ENCODE measurements at places on chromosomes 2 and 18. TPM values are rescaled to one million over a fixed set of nuclear protein-coding genes. Genes with fewer than 3 reads are reported as not detected.

GRCh38 chr2:69344305-69344704, 42.7 kb downstream of the GFPT1 start:
- DNase-seq, result no peak

Gene KHK
- polyA plus RNA-seq, result 6.8 TPM

Gene CNTNAP5
- 0.01 TPM for polyA plus RNA-seq

Gene DLX2
- 0.08 TPM for polyA plus RNA-seq

Gene POMC
- polyA plus RNA-seq, result 4.1 TPM

DNA sequence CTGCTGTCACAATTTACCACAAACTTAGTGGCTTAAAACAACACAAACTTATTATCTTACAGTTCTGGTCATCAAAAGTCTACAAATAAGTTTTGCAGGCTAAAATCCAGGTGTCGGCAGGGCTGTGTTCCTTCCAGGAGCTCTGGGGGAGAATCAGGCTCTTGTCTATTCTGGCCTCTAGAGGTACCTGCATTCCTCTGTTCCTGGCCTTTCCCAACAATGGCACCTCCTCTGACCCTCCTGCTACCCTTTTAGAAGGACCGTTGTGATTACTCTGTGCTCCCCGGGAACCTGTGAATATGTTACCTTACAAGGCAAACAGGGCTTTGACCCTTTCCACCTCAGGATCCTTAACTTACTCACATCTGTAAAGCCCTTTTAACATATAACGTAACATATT, 98.5 kb downstream of the MRPS9 start:
- no peak for DNase-seq

- DNase-seq, result no peak
Measured at GRCh38 chr2:122414902-122415301, 659.5 kb downstream of the TSN start.

Gene ICA1L
- 6.1 TPM for polyA plus RNA-seq

DNA sequence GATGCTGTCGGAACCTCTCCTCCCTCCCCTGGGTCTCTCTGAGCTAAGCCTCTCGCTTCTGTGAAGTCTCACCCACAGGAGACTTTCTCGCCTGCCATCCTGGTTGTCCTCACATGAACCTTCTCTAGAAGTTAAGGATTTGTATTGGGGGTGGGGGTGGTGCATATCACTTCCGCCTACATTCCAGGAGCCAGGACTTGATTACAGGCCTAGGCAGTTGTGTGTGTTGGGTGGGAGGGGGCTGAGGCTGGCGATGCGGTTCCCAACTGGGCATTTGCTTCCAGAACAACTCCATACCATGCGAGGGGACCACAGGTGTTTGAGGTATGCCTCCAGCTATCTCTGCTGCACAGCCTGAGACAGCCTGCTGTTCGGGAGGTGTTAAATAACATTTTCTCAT, 56.8 kb upstream of the MGAT4A start:
- no peak for DNase-seq

- no peak for DNase-seq
Measured at GRCh38 chr18:41783065-41783818, 171.8 kb upstream of the PIK3C3 start.

- no peak for DNase-seq
Measured at GRCh38 chr2:138516030-138516704, 14.6 kb downstream of the SPOPL start.

Gene MARCHF4
- 0.04 TPM for polyA plus RNA-seq

GRCh38 chr2:230447455-230448451, 31.8 kb downstream of the SP100 start:
- no peak for DNase-seq

DNA sequence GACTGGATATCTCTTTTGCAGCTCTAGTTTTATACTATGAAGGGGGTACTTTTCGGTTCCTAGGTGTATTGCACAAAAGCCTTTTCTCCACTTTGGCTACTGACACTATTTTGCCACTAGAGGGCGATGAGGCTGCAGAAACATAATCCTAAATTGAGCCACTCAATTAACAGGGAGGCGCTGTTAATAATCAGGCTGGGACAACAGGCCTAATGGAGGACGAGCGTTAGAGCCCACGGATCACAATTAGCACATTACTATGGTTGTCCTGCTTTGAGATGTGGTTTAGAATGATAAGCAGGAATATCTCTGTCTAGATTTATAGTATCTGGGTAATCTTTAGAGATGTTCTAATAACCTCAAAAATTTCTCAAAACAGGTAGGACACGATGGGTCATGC, 62.2 kb upstream of the PMAIP1 start:
- no peak for DNase-seq

GRCh38 chr18:47737956-47738355, 192.5 kb downstream of the SMAD2 start:
- DNase-seq, result no peak

DNA sequence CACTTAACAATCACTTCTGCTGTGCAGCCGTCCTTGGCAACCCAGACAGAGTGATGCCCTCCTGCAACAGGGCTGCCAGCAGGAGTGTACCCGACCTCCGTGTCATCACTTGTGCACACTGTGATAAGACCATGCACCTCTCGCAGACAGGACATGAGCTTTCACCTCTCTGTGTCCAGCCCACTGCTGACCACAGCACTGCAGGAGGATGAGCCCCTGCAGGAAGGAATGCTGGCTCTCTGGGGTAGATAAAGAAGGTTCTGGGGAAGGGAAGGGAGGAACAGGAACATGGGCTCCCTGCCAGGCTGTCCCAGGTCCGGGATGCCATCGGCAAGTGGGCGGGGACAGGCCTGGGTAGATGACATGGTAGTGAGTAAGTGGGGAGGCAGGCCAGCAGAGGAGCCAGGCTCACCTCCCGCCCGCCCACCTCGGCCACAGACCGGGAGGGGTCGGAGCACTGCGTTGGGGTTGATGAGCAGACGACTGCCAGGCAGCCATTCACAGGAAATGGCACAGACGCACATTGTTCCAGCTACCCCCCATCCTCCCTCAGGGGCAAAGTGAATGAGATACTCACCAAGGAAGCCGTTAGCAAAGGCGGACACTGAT, 18.6 kb upstream of the COL6A3 start:
- no peak for DNase-seq

DNA sequence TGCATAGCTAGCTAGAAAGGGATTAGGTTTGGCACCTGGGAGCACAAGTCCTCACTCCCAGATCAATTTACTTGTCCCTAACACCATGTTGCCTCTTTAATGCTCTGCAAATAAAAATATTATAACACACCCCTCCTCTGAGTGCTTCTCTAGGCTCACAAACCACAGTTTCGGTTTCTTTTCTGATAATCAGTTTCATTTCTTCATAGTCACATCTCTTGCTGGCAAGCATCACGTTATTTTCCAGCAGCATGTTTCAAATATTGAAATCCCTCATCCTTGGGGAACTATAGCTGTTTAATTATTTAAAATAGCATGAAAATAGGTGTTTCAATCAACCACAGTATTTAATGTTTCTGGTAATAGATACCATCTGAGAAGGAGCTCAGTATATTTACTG, 13.9 kb upstream of the SMCHD1 start:
- no peak for DNase-seq

Gene STON1
- polyA plus RNA-seq, result 57.0 TPM

DNA sequence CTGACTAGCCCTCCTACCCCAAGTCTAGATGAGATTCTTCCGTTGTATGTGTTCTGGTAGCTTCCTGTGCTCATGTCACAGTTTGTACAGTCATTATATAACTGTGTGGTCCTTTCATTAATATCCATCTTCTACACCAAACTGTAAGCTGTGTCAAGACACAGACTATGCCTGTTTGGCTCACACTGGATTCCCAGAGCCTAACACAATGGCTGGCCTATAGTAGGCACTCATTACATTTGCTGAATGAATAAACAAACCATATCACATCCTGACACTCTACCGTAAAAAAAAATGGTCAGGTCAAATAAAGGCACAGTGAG, 72.6 kb downstream of the ANKRD44 start:
- DNase-seq, result no peak

Gene OSBPL6
- 1.4 TPM for polyA plus RNA-seq

GRCh38 chr2:2569306-2569705, 238.2 kb upstream of the MYT1L start:
- no peak for DNase-seq

Gene AQP12A
- not detected for polyA plus RNA-seq

- DNase-seq, result no peak
Measured at GRCh38 chr2:236307641-236308040, 43.4 kb upstream of the ASB18 start.

Gene NPHP1
- polyA plus RNA-seq, result 6.1 TPM

DNA sequence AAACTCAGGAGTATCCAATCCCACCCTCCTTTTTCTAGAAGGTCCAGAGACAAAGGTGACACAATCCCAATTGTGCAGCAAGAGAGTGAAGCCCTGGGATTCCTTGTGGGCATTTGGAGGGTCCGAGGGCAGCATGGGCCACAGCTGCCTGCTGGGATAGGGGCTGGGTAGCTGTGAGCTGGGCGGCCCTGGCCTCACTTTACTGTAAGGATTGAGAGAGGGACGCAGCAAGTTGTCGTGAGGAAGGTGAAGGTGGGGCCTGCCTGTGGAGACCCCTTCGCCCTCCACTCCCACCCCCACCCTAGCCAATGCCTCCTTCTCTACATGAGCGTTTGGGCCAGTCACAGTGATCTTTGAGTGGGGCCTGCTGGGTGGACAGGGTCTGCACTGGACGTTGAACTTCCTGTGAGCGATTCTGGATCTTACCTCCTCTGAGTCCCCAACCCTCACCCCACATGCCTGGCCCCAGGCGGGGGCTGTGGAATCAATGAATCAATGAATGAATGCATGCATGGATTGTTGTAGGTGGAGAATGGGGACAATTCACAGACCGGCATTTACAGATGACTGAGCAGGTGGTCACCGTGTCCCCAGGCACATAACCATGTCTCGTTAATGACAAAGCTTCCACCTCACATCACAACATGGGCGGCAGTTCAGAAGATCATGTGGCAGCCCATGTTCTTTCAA, 107.2 kb downstream of the INHBB start:
- no peak for DNase-seq

Gene ST3GAL5
- 31.1 TPM for polyA plus RNA-seq

Gene SERPINB3
- not detected for polyA plus RNA-seq

DNA sequence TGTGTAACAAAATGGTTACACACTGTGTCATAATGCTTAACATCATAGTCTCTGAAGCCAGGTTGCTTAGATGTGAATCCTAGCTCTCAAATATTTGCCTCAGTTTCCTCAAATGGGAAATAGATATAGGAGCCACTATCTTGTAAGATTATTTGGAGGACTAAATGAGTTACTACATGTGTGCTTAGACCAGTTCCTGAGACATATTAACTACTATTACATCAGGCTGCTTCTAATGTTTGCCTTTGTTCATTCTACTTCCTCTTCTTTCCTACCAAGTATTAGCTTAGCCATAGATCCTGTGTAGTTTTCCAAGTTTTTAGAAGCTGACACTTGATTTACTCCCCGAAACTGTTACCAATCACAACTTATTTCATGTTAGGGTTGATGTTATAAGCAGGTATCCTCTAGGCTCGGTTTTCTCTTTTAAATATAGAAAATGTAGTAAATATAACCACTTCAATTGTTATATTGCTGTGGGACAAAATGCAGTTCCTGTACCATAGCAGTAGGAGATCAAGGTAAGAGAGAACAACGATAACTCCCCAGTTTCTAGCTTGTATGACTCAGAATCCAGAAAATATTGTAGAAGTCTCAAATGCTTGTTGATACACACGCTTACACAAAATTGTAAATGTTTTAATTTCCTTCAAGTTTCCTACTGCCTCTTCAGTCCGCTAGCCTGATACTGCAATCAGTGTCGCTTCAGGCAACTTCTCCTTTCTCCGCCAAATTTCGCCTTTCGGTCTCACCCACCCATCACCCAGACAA, 751 bp upstream of the DNAJC10 start:
- DNase-seq, result peak; percentile 33

- no peak for DNase-seq
Measured at GRCh38 chr2:65396348-65397026, 35.9 kb downstream of the SPRED2 start.

DNA sequence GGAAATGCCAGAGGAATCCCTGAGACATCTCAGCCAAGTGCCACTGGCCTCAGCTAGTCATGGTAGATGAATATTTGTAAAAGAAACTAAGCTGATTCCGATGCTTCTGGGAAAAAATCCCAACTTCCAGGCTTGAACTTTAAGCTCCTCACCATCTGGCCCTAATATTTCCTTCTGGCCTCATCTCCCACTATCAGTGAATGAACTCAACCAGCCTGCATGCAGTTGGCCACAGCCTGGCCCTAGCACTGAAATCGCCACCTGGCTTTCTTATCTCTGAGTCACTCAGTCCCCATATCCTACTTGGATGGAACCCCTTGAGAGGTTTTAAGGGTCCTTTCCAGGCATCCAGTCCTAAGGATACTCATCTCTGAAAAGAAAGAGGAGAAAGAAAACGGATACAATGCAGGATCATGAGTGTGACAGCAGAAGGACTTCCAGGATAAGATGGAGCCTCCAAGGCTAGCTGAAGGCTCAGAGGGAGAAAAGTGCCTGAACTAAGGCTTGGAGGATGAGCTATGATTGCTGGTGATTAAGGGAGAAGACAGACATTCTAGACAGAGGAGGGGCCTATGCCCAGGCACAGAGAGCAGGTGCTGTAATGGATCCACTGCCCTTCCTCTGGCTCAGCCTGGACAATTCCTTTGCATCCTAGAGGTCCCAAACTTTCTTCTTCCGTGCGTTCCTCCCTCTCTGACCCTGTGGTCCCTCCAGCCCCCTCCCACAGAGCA, 141.5 kb upstream of the MYCN start:
- no peak for DNase-seq

DNA sequence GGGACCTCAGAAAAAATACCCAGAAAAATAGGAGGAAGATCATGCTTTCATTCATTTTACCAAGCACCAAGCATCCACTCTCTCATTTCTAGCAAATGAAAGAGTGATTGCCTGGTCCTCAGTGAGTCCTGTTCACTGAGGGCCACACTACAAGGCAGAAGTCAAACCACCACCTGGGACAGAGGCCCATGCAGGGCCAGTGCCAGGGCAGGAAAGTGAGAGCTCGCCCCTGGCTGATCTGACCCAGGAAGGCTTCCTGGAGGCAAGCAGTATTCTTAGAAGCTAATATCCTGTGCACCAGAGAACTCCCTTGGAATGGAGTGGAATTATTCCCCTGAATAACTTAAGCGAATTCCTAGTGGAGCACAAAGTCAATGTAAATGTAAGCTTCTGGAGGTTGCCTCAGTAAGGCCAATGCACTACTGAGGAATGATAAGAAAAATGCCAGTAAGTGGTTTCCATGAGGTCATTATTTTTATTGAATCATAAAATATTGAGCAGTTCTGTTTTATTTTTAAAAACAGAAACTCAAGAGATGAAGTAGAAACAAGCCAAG, 191.6 kb upstream of the ID2 start:
- DNase-seq, result no peak

DNA sequence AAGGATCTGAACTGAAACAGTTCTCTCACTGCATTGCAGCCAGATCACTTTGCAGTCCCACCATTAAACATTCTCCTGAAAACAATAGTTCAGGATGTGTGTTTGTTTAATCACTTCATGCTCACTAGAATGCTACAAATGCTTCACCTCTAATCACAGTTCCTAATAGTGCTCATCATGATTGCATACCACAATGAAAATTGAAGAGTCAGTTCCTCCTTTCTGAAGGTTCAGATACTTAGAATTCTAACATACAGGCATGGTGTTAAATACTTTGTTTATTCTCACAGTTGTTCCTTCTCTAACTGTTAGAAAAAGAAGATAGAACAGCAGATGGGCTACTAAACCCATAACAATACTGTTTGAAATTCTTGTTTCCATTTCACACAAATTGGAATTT, 622.3 kb upstream of the ACVR2A start:
- no peak for DNase-seq

Measured in urinary bladder (tissue), 4 donors.